AG04449 (cell line): ENCODE measurements at places on chromosomes 4 and X.

- DNase-seq = no peak
Observed at GRCh38 chr4:127307996-127308395, 324.8 kb upstream of the INTU start.

- DNase-seq = no peak
Observed at GRCh38 chrX:45851434-45851991, 650.8 kb upstream of the DIPK2B start.

- no peak for DNase-seq
Observed at GRCh38 chrX:46477435-46477834, 67.8 kb downstream of the ZNF674 start.

DNA sequence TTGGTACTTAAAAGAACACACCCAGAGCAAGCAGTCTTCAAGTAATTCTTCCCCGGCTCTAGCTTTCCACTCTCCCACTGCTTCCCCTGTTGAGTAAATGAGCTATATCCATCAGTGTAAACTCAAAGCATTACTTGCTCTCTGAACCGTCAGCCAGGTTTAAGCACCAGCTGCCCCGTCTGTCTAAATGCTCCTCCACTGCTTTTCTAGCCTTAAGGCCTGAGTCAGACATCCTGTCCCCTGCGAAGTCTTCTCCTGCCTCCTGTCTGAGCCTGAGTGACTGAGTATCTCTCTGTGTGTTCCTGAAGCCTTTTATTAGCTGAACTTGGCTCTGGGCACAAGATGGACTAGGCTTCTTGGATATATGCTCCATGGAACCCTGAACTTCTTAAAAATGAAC, 205.1 kb downstream of the STK32B start:
- no peak for DNase-seq

DNA sequence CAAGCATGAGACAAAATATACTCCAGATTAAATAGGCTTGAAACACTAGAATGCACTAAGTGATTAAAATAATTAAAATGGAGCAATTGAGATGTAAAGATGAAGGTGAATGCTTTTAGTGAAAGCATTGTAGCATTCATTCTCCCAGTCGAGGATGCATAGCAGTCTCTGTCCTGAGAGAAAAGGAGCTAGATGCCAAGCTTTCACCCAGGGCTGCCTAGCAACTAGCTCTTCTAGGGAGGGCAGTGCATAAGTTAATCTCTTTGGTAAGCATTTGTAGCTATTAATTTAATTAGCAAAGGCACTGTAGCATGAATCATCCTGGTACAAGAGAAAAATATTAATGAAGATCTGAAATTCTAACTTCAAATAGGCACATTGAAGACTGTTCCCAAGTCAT, 1014.8 kb downstream of the C4orf33 start:
- DNase-seq = no peak

DNA sequence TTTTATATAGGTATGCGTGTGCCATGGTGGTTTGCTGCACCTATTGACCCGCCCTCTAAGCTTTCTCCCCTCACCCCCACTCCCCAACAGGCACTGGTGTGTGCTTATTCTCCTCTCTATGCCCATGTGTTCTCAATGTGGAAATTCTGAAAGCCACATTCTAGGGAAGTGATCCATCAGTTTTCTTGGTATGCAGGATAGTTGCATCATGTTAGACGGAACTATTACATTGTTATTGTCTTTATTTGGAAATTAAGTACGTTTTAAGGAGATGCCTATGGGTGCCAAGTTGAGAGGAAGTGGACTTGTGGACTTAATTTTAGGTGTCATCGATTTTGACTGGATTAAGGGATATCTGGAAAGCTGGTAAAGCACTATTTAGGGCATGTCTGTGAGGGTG, 204.6 kb downstream of the RBM46 start:
- no peak for DNase-seq

DNA sequence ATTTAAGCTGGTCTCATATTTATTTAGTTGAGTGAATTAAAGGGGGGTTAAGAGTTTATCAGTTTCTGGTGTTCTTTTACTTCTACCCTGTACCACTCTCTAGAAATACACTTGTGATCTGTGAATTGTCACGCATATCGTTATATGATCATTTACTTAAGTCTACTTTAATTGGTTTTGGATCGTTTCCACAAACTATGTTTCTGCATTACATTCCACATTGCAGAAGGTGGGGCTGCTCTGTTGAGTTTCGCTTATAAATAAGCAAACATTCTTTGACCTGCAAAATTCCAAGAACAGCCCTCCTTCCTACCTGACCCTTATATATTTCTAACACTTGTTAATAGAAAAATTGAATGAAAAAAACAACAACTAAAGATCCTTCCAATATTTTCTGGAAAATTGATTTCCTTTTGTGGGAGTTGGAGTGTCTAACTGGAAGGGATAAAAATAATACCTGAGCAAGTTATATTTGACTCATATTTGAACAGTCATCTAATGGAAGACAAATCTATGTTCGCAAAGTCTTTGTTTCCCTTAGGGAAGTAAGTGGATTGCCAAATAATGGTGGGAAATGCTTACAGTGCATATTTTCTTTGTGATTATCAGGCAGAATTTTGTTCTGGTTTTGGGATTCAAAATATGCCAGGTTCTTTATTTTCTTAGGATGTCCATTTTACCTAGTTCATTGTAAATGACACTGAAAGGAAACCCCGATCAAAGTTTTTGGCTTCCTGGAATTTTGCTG, 152.7 kb downstream of the RELL1 start:
- no peak for DNase-seq

GRCh38 chr4:10809905-10810304, 125.3 kb upstream of the CLNK start:
- DNase-seq = no peak

DNA sequence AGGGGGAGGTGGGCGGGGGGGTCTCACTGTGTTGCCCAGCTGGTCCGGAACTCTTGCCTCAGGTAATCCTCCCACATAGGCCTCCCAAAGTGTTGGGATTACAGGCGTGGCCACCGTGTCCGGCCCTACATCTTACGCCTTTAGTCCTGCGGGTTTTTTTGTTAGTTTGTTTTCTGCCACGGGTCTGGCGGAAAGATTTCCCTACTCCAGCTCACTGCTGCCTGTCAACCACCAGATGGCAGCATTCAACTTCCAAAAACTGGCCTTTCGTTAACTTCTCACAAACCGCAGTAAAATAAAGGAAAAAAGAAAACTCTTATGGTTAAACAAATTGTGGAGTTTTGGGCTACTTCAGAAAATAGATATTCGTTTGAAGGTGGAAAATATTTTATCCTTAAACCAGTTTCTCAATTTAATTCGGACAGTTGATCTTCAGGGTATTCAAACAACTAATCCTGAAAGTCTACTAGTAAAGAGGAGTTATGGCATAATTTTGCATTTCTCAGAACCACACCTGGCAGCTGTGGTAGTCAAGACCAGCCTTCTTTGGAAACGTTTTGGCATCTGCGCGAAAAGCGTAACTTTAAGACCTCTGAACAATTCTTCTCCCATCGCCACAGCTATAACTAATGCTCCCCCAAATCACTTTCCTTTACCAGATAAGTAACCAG, 41.1 kb downstream of the LUZP4 start:
- DNase-seq = no peak
